ENCODE measurements at places on chromosomes 4 and X.

GRCh38 chr4:22787753-22788375 lies 95.1 kb downstream of the GBA3 start:
- no peak for DNase-seq

GRCh38 chrX:37746218-37746941 lies 33.5 kb upstream of the CYBB start:
- DNase-seq: no peak

- DNase-seq: no peak
Measured at GRCh38 chr4:73703320-73703719, 37.0 kb upstream of the CXCL8 start.

GRCh38 chr4:56656346-56656643 lies 24.8 kb downstream of the HOPX start:
- no peak for DNase-seq

GRCh38 chr4:138056541-138056940 lies 185.6 kb downstream of the SLC7A11 start:
- DNase-seq: no peak

Measured in activated CD8-positive, alpha-beta memory T cell treated with anti-CD3 and anti-CD28 coated beads for 1 hour (primary cell).